ENCODE measurements at places on chromosomes 3 and 15. TPM values are rescaled to one million over a fixed set of nuclear protein-coding genes. Genes with fewer than 3 reads are reported as not detected.

MYO9A gene
- 11.6 TPM for total RNA-seq

SLC35A5 gene
- total RNA-seq = 25.9 TPM

CFAP91 gene
- 1.1 TPM for total RNA-seq

MCTP2 gene
- total RNA-seq = 9.3 TPM

RLBP1 gene
- total RNA-seq = 0.14 TPM

PLA2G4D gene
- 0.28 TPM for total RNA-seq

GOLGA8T gene
- 0.19 TPM for total RNA-seq

IGSF10 gene
- total RNA-seq = 1.9 TPM

GOLGA6B gene
- not detected for total RNA-seq

CFAP92 gene
- total RNA-seq = 10.0 TPM
